CD4-positive, alpha-beta T cell treated with Interleukin-15 for 1 hour (primary cell): ENCODE measurements at places on chromosomes 6 and 20.

DNA sequence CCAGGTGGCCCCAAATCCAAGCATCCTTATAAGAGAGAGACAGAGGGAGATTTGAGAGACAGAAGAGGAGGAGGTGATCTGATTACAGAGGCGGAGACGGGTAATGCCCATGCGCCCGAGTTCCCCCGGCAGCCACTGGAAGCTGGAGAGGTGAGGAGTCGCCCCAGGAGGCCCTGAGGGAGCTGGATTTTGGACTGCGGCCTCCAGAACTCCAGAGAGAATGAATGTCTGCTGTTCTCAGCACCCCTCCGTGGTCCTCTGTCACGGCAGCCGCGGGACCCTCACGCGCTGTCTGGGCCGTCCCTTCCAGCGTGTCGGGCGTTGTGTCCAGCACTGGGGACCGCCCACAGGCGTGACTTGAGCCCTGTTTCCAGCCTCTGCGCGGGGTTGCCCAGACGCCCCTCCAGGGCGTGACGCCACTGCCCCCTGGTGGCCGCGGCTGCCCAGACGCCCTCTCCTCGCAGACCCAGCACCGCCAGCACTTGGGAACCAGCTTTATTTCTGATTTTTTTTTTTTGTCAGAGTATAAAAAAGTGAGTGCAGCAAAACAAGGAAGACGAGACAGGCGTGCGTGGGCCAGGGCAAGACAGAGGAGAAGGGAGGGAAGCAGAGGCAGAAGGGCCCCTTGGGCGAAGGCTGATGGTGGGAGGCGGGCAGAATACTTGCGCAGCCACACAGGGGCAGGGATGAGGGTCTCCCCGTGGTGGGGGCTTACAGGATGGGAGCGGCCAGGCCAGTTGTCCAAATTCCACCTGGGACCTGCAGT lies 4.1 kb upstream of the ZNF512B start:
- DNase-seq, result peak; percentile 76

- DNase-seq, result no peak
These were observed 70.0 kb downstream of the CNKSR3 start for GRCh38 chr6:154440422-154441043.

- DNase-seq, result peak; percentile 67
These were observed 55.0 kb upstream of the FOXC1 start for GRCh38 chr6:1554476-1555310.

DNA sequence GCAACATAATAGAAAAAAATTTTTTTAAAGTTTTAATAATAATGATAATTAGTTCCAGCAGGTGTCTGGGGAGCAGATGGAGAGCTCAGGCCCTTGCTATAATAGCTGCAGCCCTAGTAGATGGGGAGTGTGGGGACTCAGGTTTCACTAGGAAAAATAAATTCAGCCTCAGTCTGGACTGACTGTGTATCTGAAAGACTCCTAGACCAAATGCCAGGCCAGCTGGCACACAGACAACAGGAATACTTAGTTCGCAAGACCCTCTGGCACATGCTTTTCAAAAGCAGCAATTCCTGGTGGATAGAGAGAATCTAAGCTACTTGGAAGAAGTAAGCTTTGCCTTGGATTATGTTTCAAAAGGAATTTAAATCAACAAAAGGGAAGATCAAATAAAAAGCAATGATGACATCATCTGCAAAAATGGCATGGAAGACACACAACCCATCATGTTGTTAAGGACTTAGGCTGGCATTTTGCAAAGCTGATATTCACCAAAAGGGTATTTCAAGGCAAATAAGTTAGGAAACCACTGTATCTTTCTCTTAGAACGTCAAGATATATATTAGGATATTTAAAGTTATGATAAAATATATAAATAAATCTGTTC lies 107.8 kb downstream of the RNGTT start:
- no peak for DNase-seq

- DNase-seq, result no peak
These were observed 60.4 kb downstream of the SRC start for GRCh38 chr20:37406010-37406998.

GRCh38 chr20:62618611-62619529 lies 23.4 kb upstream of the SLCO4A1 start:
- DNase-seq, result peak; percentile 55

- no peak for DNase-seq
These were observed 162.8 kb downstream of the SCML4 start for GRCh38 chr6:107661291-107661690.

GRCh38 chr6:150764334-150765066 lies 101.0 kb upstream of the MTHFD1L start:
- DNase-seq, result no peak

GRCh38 chr20:42258564-42259302 lies 640.6 kb upstream of the CHD6 start:
- no peak for DNase-seq

GRCh38 chr6:71463061-71463460 lies 174.4 kb downstream of the OGFRL1 start:
- DNase-seq, result no peak

GRCh38 chr6:50850223-50851048 lies 31.8 kb downstream of the TFAP2B start:
- DNase-seq, result no peak

GRCh38 chr6:132007474-132008190 lies 56.5 kb upstream of the CCN2 start:
- DNase-seq, result no peak

GRCh38 chr6:165634101-165634880 lies 28.8 kb downstream of the PDE10A start:
- no peak for DNase-seq

GRCh38 chr6:130617658-130618057 lies 209.5 kb upstream of the SMLR1 start:
- no peak for DNase-seq

DNA sequence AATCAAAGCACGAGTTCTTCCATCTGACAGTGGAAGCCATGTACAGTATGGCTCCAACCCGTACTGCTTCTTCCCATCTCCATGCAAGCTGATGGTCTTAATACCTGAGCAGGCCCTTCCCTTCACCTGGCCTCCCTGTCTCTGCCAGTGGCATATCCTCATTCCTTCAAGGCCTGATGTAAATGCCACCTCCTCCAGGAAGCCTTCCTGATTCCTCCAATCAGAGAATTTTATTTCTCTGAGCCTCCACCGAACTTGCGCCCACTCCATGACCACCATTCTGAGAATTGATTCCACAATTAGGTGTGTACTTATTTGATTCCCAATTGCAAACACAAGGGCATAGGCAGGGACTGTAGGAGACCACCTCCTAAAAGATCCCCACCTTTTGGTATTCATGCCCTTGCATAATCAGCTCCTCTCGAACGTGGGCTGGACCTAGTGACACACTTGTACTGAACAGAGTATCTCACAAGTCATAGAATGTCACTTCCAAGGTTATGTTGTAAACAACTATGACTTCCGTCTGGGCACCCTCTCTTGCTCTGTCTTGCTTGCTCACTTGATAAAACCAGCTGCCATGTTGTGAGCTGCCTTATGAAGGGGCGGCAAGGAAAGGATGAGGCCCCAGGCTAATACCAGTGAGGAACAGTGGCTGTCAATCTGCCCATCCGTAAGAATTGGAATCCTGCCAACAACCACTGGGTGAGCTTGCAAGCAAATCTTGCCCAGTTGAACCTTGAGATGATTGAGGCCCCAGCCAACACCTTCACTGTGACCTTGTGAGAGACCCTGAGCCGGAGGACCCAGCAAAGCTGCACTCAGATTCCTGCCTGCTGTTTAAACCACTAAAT lies 38.8 kb downstream of the CPNE5 start:
- DNase-seq, result no peak

- no peak for DNase-seq
These were observed 29.7 kb downstream of the ATXN1 start for GRCh38 chr6:16731478-16732051.

GRCh38 chr20:58402305-58402704 lies 13.3 kb downstream of the VAPB start:
- DNase-seq, result no peak

DNA sequence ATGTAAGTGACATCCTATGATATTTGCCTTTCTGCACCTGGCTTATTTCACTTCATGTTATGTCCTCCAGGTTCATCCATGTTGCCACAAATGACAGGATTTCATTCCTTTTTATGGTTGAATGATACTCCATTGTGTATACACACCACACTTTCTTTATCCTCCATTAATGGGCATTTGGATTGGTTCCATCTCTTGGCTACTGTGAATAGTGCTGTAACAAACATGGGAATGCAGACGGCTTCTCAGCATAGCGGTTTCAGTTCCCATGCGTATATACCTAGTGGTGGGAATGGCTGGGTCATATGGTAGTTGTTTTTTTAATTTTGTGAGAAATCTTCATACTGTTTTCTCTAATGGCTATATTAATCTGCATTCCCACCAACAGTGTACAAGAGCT lies 14.8 kb downstream of the MTHFD1L start:
- no peak for DNase-seq

GRCh38 chr6:126396131-126396530 lies 56.2 kb downstream of the CENPW start:
- DNase-seq, result no peak

GRCh38 chr6:119895626-119896025 lies 546.1 kb upstream of the MAN1A1 start:
- no peak for DNase-seq

DNA sequence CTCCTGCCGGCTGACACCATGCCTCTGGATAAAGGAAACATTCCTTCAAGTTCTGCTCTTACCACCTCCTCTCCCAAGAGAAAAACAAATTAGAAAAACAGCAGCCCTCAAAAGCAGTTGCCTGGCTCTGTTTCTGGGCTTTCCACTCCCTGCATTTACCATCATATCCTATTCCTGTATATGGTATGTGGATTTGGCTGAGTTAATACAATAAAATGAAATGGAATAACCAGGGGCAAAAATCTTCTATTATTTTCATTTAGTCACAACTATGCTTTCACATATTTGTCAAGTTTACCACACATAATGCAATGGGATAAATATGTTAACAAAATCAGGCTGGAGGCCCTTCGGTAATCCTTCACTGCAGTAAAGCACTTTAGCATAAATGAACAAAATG lies 34.3 kb downstream of the COL12A1 start:
- no peak for DNase-seq

- no peak for DNase-seq
These were observed 23.1 kb downstream of the AAR2 start for GRCh38 chr20:36259177-36260061.

- no peak for DNase-seq
These were observed 144.6 kb upstream of the MMS22L start for GRCh38 chr6:97427648-97428047.

DNA sequence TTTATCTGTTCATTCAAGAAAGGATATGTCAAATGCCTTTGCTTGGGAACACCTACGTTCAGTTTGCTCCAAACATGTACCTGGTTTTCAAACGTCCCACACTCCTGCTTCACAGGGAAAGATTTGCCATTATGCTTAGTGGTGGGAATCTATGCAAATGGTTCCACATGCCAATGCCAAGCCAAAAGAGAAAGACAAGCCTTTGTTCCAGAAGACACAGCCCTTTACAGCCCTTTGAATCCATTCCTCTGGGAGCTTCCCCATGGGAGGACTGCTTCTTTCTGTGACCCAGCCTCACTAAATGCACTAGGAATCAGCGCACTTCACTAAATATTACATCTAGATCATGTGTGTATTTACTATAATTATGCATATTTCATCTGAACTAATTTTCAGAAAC lies 619.5 kb downstream of the PRKN start:
- no peak for DNase-seq

- no peak for DNase-seq
These were observed 3.3 kb downstream of the ACTL10 start for GRCh38 chr20:33669873-33670640.

DNA sequence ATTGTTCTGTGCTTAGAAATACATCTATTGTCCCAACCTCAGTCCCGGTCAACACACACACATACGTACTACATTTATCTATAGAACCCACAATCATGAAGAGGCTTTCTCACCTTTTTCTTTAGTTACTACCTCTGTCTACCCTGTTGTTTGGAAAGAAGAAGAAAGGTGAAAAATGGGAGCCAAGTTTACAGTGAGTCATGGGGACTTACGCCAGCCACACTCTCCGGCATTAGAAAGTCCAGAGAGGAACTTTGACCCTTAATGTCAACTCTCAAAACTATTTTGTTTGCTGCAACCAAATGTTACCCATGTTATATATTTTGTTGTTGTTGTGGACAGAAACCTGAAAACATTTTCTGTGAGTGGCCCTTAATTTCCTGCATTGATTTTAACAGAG lies 259.1 kb downstream of the ZFAND3 start:
- DNase-seq, result no peak

- no peak for DNase-seq
These were observed 27.9 kb downstream of the FOXO3 start for GRCh38 chr6:108588586-108588985.

- DNase-seq, result peak; percentile 86
These were observed 50.8 kb upstream of the FAM83D start for GRCh38 chr20:38875175-38875993.

DNA sequence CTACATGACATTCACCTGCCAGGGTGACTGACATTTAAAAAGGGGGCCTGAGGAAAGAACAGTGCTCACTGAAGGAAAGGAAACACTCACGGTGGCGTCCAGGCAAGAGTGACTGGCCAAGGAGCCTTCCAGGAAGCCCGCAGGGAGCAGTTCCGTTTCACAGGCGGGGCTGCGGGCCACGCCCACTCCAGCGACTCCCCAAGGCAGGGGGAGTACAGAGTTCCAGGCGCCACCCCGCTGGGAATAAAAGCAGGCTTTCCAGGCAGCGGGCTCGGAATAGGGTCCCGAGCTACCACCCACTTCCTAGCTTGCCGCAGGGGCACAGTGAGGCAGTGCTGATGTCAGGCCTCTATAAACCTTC lies 34.2 kb downstream of the PKIG start:
- DNase-seq, result peak; percentile 8
